ENCODE measurements at places on chromosomes 1 and 21.

GRCh38 chr1:14392859-14393365 is 205.6 kb upstream of the KAZN start:
- no peak for DNase-seq

DNA sequence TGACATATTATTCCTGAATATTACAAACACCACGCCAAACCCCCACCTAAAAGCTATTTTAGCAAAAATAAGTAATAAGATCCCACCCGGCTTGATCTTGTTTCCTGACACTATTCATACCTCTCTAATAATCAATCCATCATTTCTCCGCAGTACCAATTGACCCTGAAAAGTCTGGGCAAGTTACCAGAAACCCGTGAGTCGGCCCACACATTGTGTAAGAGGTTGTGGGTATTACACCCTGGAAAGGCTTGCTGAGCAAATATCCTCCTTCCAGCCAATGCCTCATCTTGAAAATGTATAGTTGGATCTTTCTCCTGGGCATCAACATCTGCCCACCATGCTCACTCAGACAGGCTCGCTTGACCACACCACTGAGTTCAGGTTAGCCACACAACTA is 451.0 kb downstream of the TTLL7 start:
- DNase-seq: no peak

- no peak for DNase-seq
These were observed 418.7 kb upstream of the VAMP3 start for GRCh38 chr1:7352364-7352763.

- DNase-seq: no peak
These were observed 9.3 kb upstream of the IL19 start for GRCh38 chr1:206761159-206761768.

Data from Ammon's horn (tissue), 1 donor.